ENCODE measurements at places on chromosomes 12 and 14. TPM values are rescaled to one million over a fixed set of nuclear protein-coding genes. Genes with fewer than 3 reads are reported as not detected.

The KRT84 gene
- total RNA-seq, result not detected

The SPX gene
- total RNA-seq, result 1.1 TPM

The RIMBP2 gene
- not detected for total RNA-seq

The NOXRED1 gene
- 0.23 TPM for total RNA-seq

The CCDC177 gene
- not detected for total RNA-seq

The RTN1 gene
- total RNA-seq, result not detected

The MIPOL1 gene
- not detected for total RNA-seq

The SLC7A8 gene
- 5.3 TPM for total RNA-seq

The KHNYN gene
- total RNA-seq, result 72.6 TPM

DNA sequence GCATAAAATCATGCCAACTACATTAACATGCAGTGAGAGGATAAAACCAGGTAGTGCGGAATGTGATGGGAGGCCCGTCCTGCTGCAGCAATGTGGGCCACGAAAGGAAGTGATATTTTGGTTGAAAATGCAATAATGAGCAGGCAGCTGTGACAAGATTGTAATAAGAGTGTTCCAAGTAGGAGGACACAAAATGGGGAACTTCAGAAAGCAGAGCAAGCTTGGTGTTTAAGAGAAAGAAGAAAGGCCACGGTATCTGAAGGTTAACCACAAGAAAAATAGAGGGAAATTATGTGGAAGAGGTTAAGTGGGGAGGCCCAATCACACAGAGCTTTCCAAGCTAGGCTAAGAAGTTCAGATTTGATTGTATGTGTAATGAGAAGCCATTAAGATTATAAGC lies 34.3 kb downstream of the OVCH1 start:
- H3K4me3 ChIP-seq, result no peak overlapping the region
- no peaks in the 10 kb centered on the region for H3K27me3 ChIP-seq
- no peaks in the 10 kb centered on the region for H3K36me3 ChIP-seq
- no peak for DNase-seq

DNA sequence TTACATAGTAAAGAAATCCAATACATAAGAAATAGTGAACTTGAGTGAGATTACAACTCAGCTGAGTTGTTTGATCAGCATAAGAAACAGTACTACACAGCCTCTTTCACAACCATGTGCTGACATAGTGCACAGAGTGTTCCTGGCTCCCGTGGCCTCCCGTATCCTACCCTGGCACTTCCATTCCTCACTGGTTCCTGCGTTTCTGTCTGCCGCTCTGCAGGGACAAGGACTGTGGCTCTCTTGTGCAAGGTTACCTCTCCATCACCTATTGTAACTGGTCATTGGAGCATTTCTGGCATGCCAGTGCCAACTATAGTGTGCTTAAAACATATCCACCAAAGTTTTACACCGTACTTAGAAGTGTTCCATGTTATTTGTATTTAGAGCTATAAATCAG lies 46.3 kb upstream of the PCED1B start:
- no peak overlapping the region for H3K4me3 ChIP-seq
- peaks cover 13% of the 10 kb centered on the region for H3K4me1 ChIP-seq
- H3K36me3 ChIP-seq, result no peaks in the 10 kb centered on the region

DNA sequence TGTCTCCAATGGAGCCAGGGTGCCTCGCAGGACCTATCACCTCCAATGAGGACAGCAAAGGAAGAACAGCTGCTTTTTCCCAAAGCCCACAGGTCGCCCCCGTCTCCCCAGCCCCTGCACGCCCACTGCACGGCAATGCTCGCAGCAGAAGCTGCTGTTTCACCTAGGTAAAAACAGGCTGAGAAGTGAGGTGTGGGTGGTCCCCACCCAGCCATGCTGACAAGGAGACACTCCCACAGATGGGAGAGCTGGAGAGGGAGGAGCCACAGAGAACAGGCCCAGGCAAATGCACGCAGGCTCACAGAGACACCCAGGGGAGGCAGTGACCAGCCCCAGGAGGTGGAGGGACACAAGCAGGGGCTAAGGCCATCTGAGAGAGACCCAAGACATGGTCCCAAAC lies 10.4 kb downstream of the CFAP73 start:
- peaks cover 75% of the 10 kb centered on the region for H3K36me3 ChIP-seq
- no peaks in the 10 kb centered on the region for H3K27me3 ChIP-seq
- DNase-seq, result no peak

- no peak for DNase-seq
- no peak overlapping the region for H3K27ac ChIP-seq
- H3K4me3 ChIP-seq, result no peak overlapping the region
- no peaks in the 10 kb centered on the region for H3K4me1 ChIP-seq
- H3K27me3 ChIP-seq, result peaks cover 11% of the 10 kb centered on the region
These were observed 30.5 kb upstream of the SLC10A1 start for GRCh38 chr14:69827560-69827959.

DNA sequence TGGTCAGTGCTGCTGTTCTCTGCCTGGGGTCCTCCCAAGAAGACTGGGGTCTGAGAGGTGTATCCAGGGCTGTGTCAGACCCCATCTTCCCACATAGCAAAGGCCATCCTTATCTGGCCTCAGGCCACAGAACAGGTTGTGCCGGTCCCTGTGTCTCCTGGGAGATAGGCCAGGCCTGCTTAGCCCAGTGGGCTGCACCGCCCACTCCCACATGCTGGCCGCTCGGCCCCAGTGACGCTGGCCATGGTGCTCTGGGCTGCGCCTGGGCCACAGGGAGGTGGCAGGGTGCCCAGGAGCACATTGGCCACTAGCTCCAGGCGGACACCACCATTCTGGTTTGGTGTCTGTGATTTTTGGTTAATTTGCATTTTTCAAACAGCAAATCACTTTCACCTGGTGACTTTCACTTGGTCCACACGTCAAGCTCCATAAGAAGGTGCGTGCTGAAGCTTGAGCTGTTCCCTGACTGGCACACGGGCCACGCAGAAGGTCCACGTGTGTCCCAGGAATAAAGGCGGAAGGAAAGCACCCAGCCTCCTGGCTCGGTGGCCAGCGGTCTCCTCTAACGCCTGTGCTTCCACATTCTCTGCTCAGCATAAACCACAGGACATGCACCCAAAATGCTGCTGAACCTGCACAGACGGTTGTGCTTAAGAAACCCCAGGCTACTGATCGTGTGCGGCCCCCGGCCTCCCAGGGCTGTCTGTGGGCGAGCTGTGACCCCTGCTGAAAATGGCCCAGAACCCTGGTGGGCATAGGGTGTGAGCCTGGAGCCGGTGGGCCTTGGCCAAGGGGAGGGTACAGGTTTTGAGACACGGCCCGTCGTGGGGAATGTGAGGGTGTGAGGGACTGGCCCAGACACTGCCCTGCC lies 4.6 kb downstream of the FBRSL1 start:
- H3K27me3 ChIP-seq, result no peaks in the 10 kb centered on the region
- peaks cover 20% of the 10 kb centered on the region for H3K4me1 ChIP-seq
- no peak overlapping the region for H3K27ac ChIP-seq
- H3K36me3 ChIP-seq, result peaks cover 12% of the 10 kb centered on the region
- H3K4me3 ChIP-seq, result peak overlapping the region; percentile 26

DNA sequence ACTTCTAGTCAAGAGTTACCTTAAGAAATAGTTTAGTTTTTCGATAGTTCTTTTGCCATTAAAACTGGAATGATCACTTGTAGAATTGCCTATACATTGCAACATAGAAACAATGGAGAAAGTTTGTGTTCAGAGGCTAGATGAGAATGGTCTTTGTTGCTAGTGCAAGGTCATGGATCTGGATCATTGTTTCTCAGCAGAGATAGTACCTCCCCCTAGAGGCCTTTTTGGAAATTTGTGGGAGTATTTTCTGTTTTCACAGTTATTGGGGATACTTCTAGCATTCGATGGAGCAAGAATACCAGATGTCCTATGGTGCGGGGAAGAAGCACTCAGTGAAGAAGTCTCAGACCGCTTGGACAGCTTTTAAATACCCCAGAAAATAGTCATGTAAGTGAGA lies 138.8 kb upstream of the HMGA2 start:
- peaks cover 4% of the 10 kb centered on the region for H3K27me3 ChIP-seq
- H3K4me3 ChIP-seq, result no peak overlapping the region
- H3K36me3 ChIP-seq, result no peaks in the 10 kb centered on the region
- DNase-seq, result no peak
- no peaks in the 10 kb centered on the region for H3K4me1 ChIP-seq

DNA sequence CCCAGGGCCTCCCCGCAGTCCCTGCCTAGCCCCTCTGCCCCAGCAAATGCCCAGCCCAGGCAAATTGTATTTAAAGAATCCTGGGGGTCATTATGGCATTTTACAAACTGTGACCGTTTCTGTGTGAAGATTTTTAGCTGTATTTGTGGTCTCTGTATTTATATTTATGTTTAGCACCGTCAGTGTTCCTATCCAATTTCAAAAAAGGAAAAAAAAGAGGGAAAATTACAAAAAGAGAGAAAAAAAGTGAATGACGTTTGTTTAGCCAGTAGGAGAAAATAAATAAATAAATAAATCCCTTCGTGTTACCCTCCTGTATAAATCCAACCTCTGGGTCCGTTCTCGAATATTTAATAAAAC lies 2.2 kb downstream of the HOXC6 start:
- H3K4me1 ChIP-seq, result peaks cover 16% of the 10 kb centered on the region
- H3K36me3 ChIP-seq, result no peaks in the 10 kb centered on the region
- no peak overlapping the region for H3K27ac ChIP-seq
- no peak overlapping the region for H3K4me3 ChIP-seq
- DNase-seq, result no peak

- peaks cover 2% of the 10 kb centered on the region for H3K27me3 ChIP-seq
- H3K4me3 ChIP-seq, result no peak overlapping the region
- DNase-seq, result no peak
These were observed 217.7 kb upstream of the DCN start for GRCh38 chr12:91400271-91400670.

DNA sequence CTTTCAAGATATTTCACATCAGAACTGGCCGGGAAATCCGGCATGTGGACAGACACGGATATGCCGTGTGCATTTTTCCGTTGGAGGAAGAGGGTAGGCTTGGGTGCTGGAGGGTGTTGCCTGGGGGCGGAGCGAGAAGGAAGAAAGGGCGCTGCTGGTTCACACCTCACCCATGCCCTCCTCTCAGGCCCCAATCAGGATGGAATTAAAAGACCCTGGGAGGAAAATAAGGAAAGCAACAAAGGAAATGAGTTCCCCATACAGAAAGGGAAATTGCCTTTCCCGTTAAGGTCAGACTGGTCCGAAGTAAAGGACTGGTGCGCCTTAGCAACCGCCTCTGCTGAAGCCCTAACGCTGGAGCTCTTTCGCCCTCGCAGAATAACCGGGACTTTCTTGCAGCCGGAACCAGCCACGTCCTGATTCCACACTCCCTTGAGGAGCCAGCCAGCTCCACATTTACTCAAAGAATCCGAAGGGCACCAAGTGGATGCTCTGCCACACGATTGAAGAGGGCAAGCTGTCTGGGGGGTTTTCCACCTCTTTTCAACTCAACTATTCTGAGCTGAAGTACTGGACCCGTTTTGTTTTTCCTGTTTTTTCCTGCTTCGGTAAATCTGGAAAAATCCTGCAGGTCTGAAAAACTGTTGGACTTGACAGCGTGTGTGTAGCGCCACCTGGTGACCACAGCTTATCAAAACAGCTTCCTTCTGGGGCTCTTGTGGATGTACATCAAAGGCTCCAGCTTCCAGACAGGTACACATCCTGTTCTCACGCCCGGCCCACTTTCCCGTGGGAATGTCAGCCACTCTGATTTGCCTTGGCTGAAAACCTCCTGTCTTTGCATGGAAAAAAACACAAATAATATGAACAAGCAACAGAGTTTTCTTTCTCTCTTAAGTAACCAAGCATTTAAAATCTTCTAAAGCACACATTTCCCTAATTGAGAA lies 37.6 kb upstream of the BCL2L14 start:
- peaks cover 31% of the 10 kb centered on the region for H3K4me1 ChIP-seq
- peak overlapping the region; percentile 79 for H3K27ac ChIP-seq
- H3K27me3 ChIP-seq, result peaks cover 8% of the 10 kb centered on the region
- H3K36me3 ChIP-seq, result no peaks in the 10 kb centered on the region
- DNase-seq, result peak; percentile 49

- peak overlapping the region; percentile 91 for H3K27ac ChIP-seq
- peak; percentile 78 for DNase-seq
- H3K4me1 ChIP-seq, result peaks cover 50% of the 10 kb centered on the region
- H3K4me3 ChIP-seq, result peak overlapping the region; percentile 98
These were observed 1.3 kb downstream of the ESYT1 start for GRCh38 chr12:56129206-56129941.

DNA sequence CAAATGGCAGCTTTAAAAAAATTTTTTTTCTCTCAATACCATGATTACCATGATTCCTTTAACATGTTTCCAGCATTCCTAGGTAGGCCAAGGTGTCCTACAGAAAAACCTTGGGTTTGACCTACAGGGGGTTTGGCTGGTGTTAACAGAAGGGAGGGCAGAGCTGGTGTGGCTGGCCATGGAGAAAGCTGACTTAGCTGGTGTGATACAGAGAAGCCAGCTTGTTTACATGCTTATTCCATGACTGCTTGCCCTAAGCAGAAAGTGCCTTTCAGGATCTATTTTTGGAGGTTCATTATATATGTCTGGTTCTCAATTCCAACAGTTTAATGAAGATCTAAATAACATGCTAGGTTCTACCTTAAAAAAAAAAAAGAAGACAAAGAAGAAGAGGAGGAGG lies 68.6 kb downstream of the EEA1 start:
- H3K4me1 ChIP-seq, result peaks cover 7% of the 10 kb centered on the region
- no peaks in the 10 kb centered on the region for H3K27me3 ChIP-seq
- no peak overlapping the region for H3K4me3 ChIP-seq
- DNase-seq, result no peak
- H3K36me3 ChIP-seq, result peaks cover 55% of the 10 kb centered on the region

- no peaks in the 10 kb centered on the region for H3K4me1 ChIP-seq
- no peak for DNase-seq
- H3K27ac ChIP-seq, result no peak overlapping the region
- H3K36me3 ChIP-seq, result no peaks in the 10 kb centered on the region
- no peak overlapping the region for H3K4me3 ChIP-seq
These were observed 672.9 kb downstream of the BCL11B start for GRCh38 chr14:98599082-98599481.

DNA sequence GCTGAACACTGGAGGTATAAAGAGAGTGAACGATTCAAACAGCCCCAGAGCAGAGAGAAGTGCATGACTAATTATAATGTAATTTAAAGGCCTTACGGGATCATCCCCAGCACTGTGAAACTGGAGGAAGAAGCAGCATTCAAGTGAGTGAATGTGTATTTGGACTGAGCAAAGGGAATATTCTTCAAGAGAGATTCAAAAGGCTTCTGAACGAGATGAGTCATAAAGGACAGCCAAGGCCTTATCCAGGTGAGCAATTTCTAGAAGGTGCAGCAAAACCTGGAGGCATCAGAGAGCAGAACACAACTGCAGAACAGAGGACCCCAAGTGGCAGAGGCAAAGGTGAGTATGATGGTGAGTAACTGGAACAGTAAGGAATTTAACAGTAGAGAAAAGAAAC lies 127.2 kb downstream of the BCAT1 start:
- no peak overlapping the region for H3K27ac ChIP-seq
- no peak for DNase-seq
- H3K4me3 ChIP-seq, result no peak overlapping the region
- H3K36me3 ChIP-seq, result peaks cover 12% of the 10 kb centered on the region

GRCh38 chr14:30528119-30528518 lies 30.8 kb upstream of the G2E3 start:
- H3K4me3 ChIP-seq, result no peak overlapping the region
- no peaks in the 10 kb centered on the region for H3K27me3 ChIP-seq
- H3K4me1 ChIP-seq, result no peaks in the 10 kb centered on the region
- no peaks in the 10 kb centered on the region for H3K36me3 ChIP-seq
- no peak for DNase-seq

All from activated T-helper 2 cell treated with anti-CD3 and anti-CD28 coated beads, Interferon-gamma antibody, Interleukin-2, Interleukin-4, amounts not matched to agents 10 μg/mL and 5 μg/mL and 100 μg/mL, durations not matched to agents 14 hours and 24 hours and 36 hours (primary cell).